Prostate gland (tissue), 2 donors: ENCODE measurements at places on chromosomes 5 and 9.
A peak's percentile ranks its signal among the peaks of the same experiment; 100 is the strongest.

- DNase-seq = no peak
Observed at GRCh38 chr5:64838376-64838775, 69.6 kb downstream of the CWC27 start.

DNA sequence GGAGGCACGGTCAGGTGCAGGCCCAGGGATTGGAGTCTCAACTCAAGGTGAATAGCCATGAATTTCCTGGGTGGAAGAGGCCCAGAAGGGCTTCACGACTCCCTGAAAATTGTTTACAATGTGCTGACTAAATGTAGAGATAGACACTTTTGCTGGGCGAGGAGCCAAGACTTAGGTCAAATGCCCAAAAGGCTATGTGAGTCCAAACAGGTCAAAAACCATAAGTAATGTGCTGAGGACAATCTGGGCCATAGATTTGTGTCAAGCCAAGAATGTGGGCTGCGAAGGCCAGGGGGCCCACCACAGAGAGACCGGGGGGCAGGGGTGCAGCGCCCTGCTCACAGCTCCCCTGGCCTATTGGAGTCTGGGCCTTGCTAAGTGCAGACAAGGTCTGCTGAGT, 197.8 kb downstream of the HSPA4 start:
- no peak for DNase-seq

DNA sequence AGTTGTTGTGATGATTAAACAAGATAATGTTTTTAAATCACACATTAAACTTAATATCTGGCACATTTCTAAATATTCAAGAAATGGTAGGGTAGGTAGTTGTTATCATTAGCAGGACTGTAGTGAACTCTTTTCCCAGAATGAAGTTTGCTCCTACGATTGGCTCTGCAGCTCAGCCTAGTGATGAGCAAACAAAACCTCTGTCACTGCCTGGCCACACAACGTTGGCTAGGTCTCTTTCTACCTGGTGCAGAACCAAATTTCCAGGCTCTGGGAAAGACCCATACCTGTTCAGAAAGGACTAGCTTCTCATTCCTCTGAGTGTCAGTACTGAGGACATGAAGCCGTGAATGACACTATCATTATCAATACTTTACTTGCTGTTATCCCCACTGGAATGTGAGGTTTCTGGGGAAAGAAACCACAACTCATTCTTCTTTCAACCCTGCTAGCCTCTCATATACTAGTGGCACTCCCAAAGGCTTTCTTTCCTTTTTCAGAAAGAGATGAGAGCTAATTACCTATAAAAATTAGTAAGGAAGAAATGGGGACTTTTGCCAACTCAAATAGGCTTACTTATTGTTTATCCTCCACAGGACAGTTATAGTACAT, 219.3 kb upstream of the TRIM32 start:
- DNase-seq = no peak

GRCh38 chr5:147286296-147286695, 51.5 kb downstream of the STK32A start:
- no peak for DNase-seq

DNA sequence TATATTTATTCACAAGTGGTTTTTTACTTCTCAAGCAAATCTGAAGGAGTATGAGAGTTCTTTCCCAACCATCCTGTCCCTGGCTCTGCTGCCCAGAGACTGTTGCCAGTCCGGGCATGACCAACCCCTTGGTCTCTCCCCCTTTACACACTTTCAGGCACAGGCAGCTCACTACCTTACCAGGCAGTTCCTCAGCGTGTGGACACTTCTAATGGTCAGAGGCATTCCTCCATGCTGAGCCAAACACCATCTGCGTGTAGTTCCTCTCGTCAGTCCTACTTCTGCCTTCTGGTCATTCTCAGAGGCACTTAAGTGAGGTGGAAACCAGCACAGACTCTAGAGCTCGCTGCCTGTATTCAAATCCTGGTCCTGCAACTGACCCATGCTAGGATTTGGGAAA, 56.1 kb downstream of the TSTD2 start:
- no peak for DNase-seq

- DNase-seq = no peak
Observed at GRCh38 chr5:132011622-132012343, at the start of gene ACSL6. Gene ACSL6, minus strand, starts transcription at chr5:132011658. Its CDS starts 105 bp downstream, at chr5:132011553.

DNA sequence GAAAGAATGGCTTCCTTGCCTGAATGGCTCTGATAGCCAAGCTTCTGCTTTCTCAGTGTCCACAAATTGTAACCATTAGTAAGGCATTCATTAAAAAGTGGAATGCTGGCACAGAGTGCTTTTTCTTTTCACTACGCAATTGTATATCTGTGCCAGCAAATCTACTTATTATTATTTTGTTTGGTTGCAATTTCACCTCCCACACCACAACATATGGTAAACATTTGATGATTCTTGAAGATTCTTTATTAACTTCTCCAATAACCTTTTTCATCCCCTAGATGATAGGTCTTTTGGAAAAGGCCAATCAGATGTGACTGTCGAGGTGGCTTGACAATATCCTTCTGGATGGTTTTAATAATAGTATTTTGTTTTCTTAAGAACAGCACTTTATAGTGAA, 234.1 kb downstream of the TMEM38B start:
- no peak for DNase-seq

GRCh38 chr9:3513265-3513818, 12.5 kb downstream of the RFX3 start:
- no peak for DNase-seq

GRCh38 chr9:112149211-112149610, 25.9 kb downstream of the SUSD1 start:
- DNase-seq = no peak

DNA sequence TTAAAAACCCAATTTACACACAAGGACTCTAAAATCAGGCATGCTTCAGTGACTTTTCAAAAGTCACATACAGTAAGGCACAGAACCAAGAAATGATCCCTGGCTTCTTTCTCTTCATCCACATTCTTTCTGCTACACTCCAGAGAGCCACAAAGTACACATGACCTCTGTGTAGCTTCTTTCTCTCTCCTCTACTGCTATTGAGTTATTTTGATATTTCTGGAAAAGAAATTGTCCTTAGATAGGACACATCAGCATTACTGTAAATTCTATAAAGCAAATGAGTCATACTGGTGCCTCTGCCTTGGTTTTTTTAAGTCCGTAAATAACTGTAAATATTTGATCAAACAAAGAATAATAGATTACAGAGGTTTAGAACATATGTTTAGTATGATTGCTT, 96.3 kb downstream of the KIAA0825 start:
- DNase-seq = no peak

DNA sequence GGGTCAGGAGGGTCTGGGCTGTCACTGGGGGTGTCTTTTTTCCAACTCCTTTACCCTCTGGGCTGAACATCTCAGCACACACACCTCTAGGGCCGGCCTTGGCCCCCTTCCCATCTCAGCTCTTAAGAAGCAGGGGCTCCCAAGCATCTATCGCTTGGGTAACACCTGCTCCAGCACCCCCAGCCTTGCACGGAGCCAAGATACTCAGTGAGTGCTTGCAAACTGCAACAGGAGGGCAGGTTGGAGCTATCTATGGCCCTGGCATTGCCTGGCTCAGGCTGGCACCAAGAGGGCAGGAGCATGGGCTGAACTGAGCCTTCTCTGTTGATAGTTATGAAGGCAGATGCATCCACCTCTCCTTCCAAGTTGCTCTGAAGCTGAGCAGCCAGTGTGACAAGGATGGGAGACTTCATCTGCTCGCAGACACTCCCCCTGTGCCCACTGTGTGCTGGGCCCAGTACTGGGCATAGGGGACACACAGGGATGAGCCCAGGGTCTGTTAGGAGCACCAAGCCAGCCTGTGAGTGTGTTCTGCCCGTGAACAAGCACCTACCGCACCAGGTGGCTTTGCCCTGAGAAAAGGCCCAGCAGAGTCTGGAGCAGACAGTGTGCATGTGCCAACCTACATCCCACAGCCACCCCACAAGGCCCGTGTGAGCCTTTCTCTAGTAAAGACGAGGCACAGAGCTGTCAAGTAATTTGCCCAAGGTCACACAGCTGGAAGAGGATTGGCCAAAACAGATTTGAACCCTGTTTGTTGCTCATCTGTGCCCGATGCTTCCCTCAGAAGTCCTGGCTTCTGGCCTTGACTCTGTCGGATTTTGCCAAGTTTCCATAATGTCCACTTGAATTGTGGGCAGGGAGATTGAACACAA, 58.2 kb downstream of the PHF2 start:
- no peak for DNase-seq

DNA sequence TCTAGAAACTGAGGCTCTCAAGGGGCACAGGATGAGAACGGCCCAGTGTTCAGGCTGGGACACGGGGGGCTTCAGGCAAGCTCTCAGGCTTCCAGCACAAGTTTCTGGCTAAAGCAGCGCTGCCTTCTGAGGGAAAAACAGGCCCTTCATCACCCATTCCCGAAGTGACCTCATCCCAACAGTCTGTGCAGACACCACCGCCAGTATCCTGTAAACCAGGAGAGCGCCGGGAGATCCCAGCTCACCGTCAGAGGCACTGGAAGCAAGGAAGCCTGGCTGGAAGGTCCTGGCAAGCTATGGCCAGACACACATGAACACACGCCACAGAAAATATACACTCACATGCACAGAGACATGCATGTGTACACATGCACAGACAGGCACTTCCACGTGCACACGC, 8.8 kb downstream of the SLC12A7 start:
- DNase-seq = no peak

DNA sequence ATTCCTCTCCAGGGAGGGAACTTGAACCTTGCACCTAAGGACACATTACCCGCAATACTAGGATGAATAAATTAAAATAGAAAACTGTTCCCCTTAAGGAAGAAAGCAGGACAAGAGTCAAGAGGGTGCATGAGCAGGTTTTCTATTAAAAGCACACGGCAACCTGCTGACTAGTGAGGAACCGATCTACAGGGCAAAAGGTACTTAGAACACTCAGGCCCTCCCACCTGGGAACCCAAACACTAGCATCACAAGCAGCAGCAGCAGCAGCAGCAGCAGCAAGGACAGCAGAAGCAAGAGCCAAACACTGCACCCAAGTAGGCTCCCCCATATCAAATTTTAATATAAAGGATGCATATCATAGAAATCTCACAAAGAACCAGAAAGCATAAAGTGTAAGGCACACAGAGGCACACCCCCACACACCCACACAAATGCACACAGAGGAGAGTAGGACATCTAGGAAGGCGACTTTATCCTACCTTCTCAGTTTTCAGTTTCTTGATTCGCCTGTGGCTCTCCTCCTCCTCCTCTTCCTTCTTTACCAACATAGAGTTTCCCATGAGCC, 2.8 kb downstream of the ZNF608 start:
- DNase-seq = no peak

GRCh38 chr9:136934277-136934676, 10.3 kb downstream of the FBXW5 start:
- DNase-seq = no peak

DNA sequence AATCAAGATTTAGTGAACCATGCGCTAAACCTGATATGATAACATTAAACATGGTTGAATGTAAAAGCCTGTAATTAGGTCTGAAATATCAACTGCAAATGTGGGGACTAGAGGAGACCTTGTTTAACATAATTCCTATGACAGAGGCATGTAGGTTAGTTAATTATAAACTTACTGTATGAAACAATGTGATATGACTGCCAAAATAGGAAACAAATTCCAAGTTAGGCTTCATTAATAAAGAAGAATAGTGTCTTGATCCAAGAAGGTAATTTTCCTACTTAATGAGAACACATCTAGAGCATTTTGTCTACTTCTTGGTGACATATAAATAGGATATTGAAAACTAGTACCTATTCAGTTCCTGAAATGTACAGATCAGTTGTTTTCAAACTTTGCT, 136.2 kb upstream of the TARS1 start:
- DNase-seq = no peak

GRCh38 chr9:14779566-14780022, 57.1 kb upstream of the CER1 start:
- no peak for DNase-seq

DNA sequence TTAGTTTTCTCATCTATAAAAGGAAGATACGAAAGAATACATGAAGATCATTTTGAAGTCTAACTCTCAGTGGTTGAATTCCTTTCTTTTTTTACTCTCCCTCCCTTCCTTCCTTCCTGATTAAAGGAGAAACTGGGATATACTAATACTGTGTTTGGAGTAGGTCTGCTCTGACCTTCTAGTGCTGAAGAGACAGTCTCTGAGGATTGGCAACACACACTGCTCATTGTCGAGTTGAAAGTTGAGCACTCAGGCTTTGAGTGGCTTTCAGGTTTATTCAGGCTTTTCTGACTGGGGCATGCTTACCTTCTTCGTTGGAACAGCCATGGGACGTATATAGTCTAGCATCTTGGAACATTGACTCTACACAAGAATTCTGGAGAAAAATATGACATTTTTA, 86.9 kb upstream of the RPS23 start:
- DNase-seq = no peak

GRCh38 chr9:114529285-114529684, 24.0 kb upstream of the WHRN start:
- DNase-seq = no peak

- DNase-seq = no peak
Observed at GRCh38 chr5:29960323-29960722, 1233.2 kb upstream of the CDH6 start.

- no peak for DNase-seq
Observed at GRCh38 chr5:137665678-137666460, 70.0 kb downstream of the KLHL3 start.

- DNase-seq = no peak
Observed at GRCh38 chr9:82883436-82883835, 179.5 kb downstream of the RASEF start.

DNA sequence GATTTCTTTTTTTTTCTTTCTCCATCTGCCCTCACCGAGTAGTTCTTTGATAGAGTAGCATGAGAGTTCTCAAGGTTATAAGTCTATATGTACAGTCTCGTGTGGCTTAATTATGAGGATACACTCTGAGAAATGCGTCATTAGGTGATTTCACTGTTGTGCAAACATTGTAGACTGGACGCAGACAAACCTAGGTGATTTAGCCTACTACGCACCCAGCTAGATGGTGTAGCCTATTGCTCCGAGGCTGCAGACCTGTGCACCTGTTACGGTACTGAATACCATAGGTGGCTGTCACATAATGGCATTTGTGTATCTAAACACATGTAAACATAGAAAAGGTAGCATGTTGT, 26.9 kb upstream of the CORO2A start:
- no peak for DNase-seq

- DNase-seq = no peak
Observed at GRCh38 chr9:18706648-18707047, 232.7 kb downstream of the ADAMTSL1 start.

DNA sequence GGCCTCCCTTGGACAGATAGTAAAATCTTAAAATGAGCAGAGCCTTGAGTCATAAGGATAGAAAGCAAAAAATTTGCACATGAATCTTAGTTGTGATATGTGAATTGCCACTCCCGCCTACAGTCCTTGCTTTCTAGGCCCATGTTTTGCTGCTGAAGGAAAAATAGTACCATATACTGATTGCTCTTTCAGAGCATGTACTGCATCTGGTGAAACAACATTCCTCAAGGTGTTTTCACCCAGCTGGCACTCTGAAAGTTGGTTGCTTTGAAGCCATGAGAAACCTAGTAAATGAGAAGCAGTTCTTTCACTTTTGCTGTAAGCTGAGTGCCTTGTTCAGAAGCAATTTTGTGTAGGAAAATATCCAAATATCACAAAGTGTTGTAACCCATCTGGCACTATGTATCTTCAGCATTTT, 10.3 kb downstream of the CDC37L1 start:
- peak; percentile 26 for DNase-seq
